ENCODE measurements at places on chromosomes 5 and 9.
A peak's percentile ranks its signal among the peaks of the same experiment; 100 is the strongest.

GRCh38 chr9:109974143-109974917 lies 194.3 kb downstream of the PALM2AKAP2 start:
- DNase-seq = no peak

GRCh38 chr5:79507251-79508205 lies 6.4 kb downstream of the HOMER1 start:
- DNase-seq = no peak

DNA sequence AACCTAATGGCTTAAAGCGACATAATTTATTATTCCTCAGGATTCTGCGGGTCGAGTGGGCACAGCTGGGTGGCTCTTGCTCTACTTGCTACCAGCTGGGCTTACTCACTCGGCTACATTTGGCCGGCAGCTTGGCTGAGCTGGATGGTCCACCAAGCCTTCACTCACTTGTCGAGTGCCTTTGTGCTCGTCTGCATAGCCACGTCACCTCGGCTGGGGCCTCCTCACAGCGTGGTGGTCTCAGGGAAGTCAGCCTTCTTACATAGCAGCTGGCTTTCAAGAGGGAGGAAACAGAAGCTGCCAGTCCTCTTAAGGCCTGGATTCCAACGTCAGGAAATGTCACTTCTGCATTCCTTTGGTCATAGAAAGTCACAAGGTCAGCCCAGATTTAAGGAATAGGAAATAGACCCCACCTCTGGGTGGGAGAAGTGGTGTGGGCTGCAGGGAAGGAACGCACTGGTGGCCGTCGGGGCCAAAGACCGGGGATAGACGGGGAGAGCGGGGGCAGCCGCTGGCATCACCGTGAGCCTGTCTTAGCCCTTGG lies 75.1 kb upstream of the RUFY1 start:
- no peak for DNase-seq

GRCh38 chr5:158953929-158954534 lies 145.7 kb downstream of the EBF1 start:
- DNase-seq = no peak

DNA sequence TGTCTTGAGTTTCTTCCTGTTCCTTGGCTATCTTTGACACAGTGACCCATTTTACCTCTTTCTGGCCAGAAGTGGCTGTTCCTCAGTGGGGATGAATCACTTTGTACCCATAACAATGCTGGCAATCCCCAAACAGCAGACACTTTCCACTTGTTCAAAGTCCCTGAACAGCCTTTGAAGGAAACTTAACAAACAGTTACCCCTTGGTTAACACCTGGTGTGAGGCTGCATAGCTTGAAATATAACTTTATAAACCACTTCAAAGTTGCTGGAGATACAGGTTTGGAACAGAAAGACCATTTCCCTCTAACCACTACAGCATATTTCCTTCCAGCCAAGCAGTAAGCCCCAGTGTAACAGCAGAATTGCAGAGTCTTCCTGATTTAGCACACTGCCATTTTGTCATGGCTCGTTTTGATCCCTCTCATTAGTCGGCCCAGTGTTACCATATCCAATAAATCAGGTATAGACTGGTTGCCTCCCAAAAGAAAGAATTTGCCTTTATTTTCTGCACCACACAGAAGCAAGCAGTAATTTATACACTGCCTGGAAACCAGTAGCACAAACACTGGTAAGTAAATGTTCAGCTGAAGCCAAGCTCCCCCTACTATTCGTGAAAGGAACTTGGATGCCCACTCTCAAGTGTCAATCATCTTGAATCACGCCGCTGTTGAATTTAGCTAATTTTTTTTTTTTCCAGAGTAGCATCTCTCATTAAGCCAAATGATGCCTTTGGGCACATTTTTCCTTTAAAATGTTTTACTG lies 225.9 kb downstream of the PIK3R1 start:
- DNase-seq = no peak

DNA sequence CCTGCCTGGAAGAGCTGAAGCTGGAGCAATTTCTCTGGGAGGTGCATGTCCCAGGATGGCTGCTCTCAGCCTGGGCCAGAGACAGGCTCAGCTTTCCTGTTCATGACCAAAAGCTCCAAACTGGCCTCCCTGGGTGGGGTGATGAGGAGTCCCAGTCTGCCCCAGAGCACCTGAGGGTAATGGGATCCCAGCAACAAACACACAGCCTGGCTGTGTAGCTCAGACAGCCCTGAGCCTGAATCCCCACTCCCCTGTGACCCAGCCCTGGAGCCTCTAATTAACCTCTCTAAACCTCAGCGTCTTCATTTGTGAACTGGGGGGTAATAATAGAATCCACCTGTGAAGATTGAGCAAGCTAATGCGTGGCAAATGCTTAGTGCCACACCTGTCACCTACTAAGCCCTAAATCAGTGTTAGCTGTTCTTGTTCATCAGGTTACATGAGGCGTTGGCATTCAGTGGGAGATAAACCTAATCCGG lies 67.5 kb downstream of the HSPA4 start:
- DNase-seq = no peak

- peak; percentile 78 for DNase-seq
These were observed 55.3 kb downstream of the ZNF622 start for GRCh38 chr5:16410338-16410737.

GRCh38 chr9:8823131-8823895 lies 1023.7 kb upstream of the DMAC1 start:
- DNase-seq = no peak

GRCh38 chr5:153523831-153524230 lies 33.4 kb downstream of the GRIA1 start:
- no peak for DNase-seq

GRCh38 chr5:14250084-14250695 lies 107.0 kb downstream of the TRIO start:
- peak; percentile 98 for DNase-seq

DNA sequence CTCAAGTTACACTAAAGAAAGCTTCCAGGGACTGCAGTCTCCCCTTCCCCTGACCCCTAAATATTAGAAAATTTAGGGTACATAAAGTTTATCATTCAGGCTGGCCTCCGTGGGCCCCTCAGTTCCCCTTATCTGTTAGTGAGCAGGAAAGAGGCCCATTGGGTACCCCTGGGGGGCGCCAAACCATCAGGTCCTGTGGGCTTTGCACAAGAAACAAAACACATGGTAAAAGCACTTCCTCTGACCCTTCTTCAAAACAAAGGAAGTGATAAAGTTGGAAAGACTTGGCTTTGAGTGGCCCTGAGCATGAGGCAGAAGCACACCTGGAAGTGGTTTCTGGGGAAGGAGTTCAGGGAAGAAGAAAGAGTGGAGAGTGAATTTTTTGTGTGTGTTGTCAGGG lies 213.0 kb downstream of the SMARCA2 start:
- DNase-seq = peak; percentile 39

DNA sequence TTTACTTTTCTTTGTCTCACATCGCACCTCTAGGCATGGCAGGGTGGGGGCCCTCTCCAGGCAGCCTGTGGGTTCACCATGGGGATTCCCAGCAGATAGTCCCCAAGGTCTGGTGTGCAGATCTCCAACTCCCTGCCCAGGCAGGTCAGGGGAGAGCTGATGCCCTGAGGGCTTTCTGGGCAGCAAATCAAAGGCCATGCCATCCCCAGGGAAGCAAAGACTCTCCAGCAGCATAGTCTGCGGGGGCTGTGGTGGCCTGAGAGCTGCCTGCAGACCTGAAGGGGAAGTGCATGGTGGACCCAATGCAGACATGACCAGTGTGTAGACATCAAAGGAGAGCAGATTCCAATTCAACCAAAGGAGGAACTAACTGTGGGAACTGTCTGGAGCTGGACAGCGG lies 7.7 kb downstream of the NEURL1B start:
- DNase-seq = no peak

- no peak for DNase-seq
These were observed 23.1 kb downstream of the SPTAN1 start for GRCh38 chr9:128575469-128575868.

- peak; percentile 83 for DNase-seq
These were observed 189.2 kb upstream of the NR3C1 start for GRCh38 chr5:143592648-143593047.

DNA sequence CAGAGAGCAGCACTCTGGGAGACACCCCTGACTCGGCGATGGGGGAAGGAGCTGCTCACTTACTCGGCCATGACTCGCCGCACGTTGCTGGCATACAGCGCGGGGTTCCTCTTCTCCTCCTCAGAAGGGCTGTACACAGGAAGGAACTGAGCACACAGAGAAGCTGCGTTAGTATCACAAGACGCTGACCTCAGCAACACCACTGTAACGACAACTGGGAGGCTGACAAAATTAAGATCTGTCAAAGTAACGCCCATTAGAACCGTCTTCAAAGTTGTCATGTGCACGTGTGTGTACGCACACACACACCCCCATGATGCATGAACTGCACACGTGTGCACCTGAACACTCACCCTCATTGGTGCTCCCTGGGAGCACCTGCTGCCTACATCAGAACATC lies 32.1 kb upstream of the SLC6A3 start:
- DNase-seq = no peak

- no peak for DNase-seq
These were observed 116.8 kb upstream of the TBC1D2 start for GRCh38 chr9:98372077-98372836.

- DNase-seq = peak; percentile 100
These were observed 510.1 kb upstream of the ADAMTS16 start for GRCh38 chr5:4630031-4630430.

- peak; percentile 18 for DNase-seq
These were observed 2.4 kb upstream of the OR1K1 start for GRCh38 chr9:122797316-122798063.

DNA sequence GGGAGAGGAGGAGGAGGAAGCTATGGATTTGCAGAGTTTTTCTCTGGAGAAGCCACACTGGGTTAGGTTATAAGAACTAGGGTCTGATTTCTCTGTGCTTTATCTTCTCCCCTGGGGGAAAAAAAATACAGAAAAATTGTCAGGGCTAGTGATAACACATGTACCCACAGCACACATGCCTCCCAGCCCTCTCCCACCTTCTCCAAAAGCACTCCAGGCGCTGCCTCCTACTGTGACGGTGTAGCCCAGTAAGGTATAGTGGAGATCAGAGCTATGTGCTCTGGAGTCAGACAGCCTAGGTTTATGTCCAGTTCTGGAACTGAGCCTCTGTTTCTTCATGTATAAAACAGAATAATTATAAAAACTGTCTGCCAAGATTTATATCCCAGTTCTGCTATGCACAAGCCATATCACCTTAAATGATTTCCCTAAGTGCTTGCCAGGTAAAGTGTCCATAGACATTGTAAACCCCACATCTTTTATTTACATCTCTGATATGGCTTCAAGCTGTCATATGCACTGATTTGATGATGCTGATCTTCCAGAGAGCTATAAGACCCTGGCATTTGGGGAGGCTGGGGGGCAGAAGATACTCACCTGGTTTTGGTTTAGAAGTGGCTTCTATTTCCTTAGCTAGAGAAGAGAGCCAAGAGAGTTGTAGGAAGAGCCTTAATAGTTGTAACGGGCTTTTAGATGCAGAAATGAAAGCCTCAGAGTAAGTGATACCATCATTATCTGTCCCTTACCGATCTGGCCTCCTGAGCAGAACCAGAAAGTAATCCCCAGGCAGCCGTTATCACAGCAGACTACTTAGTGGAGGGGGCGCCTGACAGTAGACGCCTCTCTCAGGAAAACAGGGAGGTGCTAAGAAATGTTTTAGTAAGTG lies 7.6 kb downstream of the SLC1A3 start:
- DNase-seq = no peak

- peak; percentile 89 for DNase-seq
These were observed 376 bp downstream of the GOLGA1 start for GRCh38 chr9:124940521-124940893.

GRCh38 chr9:105842023-105842644 lies 147.8 kb downstream of the TMEM38B start:
- DNase-seq = peak; percentile 54

- no peak for DNase-seq
These were observed 101.0 kb upstream of the SMC2 start for GRCh38 chr9:103992938-103993579.

DNA sequence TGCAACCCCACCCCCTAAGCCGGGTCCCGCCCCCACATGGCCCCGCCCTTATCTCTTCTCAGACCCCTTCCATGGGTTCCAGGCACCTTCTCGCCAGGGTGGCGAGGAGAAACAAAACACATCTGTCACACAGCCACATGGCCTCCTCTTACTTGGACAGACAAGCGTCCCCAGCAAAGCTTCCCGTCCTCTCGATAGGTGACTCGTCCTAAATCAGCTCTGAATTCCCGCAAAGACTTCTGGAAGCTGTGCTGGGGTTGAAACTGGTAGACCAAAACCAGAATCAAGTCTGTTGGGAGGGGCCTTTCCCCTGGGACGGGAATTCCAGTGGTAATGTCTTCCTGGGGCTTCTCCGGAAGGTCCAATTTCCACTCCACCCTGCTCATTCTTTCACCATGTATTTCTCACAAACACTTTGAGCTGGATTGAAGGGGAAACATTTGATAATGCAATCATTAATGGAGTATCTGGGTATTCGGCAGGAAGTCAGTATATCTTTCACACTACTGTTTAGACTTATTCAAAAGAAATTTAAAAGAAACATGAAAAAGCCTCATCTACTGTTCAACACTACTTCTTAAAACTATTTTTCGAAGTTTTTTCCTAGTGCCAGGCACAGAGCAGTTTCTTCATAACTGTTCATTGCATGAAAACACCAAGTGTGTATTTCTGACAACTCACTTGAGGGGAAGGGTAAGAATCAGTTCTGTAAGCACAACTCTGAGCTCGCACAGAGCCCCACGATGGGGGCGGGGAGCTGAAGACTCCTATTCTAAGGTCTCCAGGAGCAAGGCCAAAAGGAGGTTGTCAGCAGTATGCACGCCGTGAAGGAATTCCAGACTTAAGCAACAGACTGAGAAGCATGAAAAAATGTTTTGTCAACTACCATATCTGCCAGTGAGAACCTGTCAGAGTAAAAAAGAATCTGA lies 644 bp upstream of the CTNNAL1 start:
- no peak for DNase-seq

GRCh38 chr9:38278457-38278856 lies 114.0 kb upstream of the ALDH1B1 start:
- DNase-seq = peak; percentile 20

GRCh38 chr5:65868509-65868908 lies 57.9 kb upstream of the ERBIN start:
- no peak for DNase-seq

GRCh38 chr5:73605223-73606087 lies 20.5 kb upstream of the ARHGEF28 start:
- DNase-seq = peak; percentile 71

DNA sequence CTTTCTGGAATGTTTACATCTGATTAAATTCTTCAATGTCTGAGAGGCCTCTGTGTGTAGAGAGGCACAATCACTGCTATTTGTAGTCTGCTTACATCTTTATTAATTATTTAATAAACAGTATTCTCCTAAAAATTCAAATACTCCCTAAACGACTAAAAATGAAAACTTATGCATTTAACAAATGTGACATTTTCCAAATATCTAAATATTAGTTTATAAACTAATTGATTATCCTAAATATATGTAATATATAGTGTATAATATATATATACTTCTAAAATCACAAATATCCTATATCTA lies 57.7 kb upstream of the ZBED3 start:
- DNase-seq = no peak

Measured in DMS53 (cell line).